ENCODE measurements at places on chromosomes 5 and 9.
A peak's percentile ranks its signal among the peaks of the same experiment; 100 is the strongest.

- no peak for DNase-seq
Observed at GRCh38 chr9:105679257-105680022, 14.9 kb upstream of the TMEM38B start.

DNA sequence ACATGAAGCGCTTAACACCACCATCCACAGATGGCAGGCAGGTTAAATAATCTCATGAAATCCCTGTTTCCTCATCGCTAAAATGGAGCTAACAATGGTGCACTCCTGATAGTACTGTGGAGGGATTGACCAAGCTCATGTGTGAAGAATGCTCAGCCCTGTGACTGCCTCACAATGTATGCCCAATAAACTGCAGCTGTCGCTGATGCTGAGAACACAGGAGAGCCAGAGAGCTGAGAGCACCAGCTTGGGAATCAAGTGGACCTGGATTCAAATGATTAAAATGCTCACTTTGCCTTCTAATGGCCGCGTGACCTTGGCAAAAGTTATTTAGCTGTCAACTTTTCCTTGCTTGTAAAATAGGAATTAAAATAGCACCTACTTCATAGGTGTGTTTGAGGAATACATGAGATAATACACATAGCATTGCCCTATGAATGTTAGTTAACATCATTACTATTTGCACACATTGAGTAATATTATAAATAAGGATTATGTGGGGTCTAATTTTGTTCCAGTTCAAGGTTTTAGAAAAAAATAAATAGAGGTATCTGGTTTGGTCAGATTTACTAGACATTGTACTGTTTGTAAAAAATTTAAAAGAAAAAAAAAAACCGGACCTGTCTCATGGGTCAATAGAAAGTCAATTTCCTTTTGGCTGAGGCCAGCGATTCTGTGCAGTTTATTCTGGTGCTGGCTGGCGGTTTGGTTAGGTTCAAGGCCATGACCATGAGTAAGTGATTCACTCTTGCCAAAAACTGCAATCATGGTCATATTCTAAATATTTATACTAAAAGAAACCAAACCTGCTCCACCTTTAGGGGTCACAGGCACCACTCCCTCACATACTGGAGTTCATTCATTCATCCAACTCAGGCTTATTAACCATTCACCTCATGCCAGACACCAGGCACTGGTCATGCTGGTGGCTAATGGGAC is 101.3 kb downstream of the SH3TC2 start:
- no peak for DNase-seq

GRCh38 chr9:35114113-35114839 is 1.4 kb downstream of the ATOSB start:
- peak; percentile 61 for DNase-seq

GRCh38 chr5:72204946-72205345 is 97.7 kb downstream of the MAP1B start:
- no peak for DNase-seq

GRCh38 chr9:136994180-136994887 is 2.0 kb downstream of the CLIC3 start:
- DNase-seq, result no peak

GRCh38 chr9:123676869-123677268 is 253.1 kb downstream of the DENND1A start:
- no peak for DNase-seq

DNA sequence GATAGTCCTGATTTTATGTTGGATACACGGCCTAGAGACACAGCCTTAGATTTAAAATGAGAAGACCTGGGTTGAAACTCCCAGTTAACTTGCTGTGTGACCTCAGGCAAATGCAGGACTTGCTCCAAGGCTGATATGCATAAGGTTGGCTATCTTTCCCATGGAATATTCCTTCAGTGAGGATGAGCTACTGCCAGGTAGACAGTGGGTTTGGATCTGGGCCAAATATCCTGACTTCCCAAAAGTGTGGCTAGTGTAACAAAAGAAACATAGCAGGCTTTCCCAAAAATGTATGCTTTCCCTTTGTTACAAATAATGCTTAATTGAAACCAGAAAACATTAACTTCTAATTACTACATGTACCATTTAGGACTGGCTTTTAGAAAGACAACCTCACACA is 697 bp upstream of the XPA start:
- DNase-seq, result no peak

DNA sequence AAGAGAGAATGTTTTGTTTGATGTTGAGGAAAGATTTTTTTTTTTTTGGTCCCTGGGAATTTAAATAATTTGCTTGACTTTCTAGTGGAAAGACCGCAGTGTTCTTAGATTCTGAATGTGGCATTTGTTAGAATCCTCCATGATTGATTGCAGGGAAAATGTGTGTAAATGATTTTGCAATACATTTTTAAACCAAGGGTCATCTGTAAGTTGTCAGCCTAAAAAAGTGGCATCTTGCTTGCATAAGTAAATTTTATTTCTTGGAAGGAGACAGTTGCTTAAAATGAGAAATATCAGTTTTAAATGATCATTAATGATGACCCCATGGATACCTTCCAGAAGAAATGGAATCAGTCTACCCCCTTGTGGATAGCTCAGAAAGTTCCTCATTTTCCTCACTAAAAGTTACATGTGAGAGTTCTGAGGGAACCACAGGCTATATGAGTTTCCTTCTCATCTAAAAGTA is 105.1 kb upstream of the SLC25A48 start:
- DNase-seq, result no peak

GRCh38 chr9:80177949-80178480 is 606.2 kb downstream of the TLE4 start:
- no peak for DNase-seq

- DNase-seq, result no peak
Observed at GRCh38 chr9:20300430-20301115, 321.7 kb downstream of the MLLT3 start.

GRCh38 chr5:78295035-78295961 is 800 bp upstream of the AP3B1 start:
- peak; percentile 52 for DNase-seq

GRCh38 chr5:8136271-8136670 is 267.3 kb downstream of the MTRR start:
- no peak for DNase-seq

GRCh38 chr9:37840560-37841194 is 40.1 kb downstream of the DCAF10 start:
- no peak for DNase-seq

DNA sequence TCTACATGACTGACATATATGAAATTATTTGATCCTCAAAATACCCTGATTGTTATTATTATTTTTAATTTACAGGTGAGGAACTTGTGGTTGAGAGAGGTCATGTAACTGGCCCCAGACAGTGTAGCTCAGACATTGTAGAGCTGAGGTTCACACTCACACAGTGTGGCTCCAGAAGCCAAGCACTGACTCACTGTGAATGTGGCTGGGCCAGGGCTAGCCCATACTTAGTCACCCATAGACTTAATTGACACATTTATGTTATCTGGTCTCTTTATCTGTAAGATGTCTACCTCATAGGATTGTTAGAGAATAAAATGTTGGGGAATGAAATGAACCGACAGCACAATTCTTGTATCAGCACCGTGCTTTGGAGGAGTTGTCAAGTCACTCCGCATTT is 24.9 kb upstream of the CCDC112 start:
- DNase-seq, result no peak

- DNase-seq, result no peak
Observed at GRCh38 chr5:172903790-172904189, 55.4 kb upstream of the RPL26L1 start.

DNA sequence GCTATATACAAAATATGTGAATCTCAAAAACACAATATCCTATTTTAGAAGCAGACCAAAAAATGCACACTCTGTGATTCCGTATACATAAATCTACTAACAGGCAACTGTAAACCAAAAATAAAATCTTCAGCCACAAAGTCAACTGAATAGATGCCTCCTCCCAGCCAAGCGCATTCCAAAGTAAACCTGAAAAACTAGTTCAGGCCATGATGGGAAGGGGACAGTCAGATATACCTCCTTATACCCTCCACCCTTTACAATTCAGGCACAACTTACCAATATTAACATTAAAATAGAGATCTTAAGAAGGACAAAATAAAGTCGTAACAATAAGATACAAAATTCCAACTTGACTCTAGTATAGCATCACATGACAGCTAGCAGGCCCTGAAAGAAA is 1604.5 kb upstream of the NUDT12 start:
- DNase-seq, result no peak

DNA sequence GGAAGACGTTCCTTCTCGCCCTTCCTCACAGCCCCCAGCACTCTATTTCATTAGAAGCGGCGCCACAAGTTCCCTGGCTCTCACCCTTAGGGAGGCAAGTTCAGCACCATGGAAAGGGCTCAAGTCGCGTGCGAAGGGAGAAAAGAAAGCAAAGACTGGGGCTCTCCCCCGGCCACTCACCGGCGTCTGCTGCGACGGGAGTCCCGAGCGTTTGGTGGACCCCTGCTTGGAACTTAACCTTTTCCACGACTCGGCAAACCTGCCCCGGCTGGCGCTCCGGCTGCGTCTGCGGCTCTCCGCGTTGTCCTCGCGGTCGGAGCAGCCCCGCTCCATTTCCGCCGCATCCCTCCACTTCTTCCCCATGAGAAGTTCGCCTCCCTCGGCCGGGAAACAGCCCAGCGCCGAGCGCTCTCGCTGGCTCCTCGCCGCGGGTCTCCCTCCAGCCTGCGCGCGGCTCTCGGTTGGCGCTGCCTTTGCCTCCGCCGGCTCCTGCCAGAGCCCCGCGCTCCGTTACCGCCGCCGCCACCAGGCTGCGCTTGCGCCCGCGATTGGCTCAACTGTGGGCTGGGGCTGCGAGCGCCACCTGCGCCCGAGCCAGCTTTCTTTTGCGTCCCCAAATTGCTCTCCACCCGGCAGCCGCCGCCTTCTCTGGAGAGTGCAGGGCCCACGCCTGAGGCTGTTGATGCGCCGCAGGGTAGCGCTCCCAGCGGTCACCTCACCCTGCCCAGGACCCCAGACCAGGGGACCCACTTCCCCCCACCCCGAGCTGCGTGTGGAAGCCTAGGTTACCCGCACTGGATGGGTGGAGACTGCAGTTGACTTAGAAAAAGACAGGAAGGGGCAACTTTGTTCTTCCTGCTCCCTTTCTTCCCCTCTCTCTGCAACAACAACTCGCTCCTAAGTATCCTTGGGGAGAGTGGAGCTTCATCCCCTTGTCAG is 321.6 kb downstream of the CEMIP2 start:
- no peak for DNase-seq

GRCh38 chr9:116042321-116042720 is 111.3 kb upstream of the PAPPA start:
- no peak for DNase-seq

Measured in T-helper 9 cell (primary cell).